ENCODE measurements at places on chromosomes 7 and 10. TPM values are rescaled to one million over a fixed set of nuclear protein-coding genes. Genes with fewer than 3 reads are reported as not detected.

DNA sequence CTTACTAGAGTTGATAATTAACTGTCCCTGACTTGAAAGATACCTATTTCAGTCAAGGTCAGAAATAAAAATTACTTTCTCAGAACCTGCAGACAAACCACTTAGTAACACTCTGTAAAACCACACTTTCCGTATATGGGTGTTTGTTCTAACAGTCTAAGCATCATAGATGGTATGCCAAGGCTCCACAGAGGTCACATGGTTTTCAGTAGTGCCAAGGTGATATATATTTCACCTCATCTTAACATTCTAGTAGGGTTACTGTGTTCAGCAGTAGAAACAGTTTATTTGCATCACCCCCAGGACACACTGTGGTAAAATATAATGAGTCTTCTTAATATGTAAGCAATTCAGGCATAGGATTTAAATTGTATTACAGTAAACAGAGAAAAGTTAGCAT is 61.5 kb downstream of the KCND2 start:
- H3K36me3 ChIP-seq, result no peaks in the 10 kb centered on the region
- H3K27ac ChIP-seq, result no peak overlapping the region
- no peaks in the 10 kb centered on the region for H3K4me1 ChIP-seq

ITGA8 gene
- under 0.01 TPM for total RNA-seq

LRRD1 gene
- total RNA-seq, result under 0.01 TPM

STOX1 gene
- total RNA-seq, result 0.18 TPM

- H3K27me3 ChIP-seq, result no peaks in the 10 kb centered on the region
- no peak overlapping the region for H3K27ac ChIP-seq
- peak; percentile 43 for DNase-seq
- H3K4me1 ChIP-seq, result no peaks in the 10 kb centered on the region
Measured at GRCh38 chr7:23864973-23865372, 155.0 kb downstream of the STK31 start.

DNA sequence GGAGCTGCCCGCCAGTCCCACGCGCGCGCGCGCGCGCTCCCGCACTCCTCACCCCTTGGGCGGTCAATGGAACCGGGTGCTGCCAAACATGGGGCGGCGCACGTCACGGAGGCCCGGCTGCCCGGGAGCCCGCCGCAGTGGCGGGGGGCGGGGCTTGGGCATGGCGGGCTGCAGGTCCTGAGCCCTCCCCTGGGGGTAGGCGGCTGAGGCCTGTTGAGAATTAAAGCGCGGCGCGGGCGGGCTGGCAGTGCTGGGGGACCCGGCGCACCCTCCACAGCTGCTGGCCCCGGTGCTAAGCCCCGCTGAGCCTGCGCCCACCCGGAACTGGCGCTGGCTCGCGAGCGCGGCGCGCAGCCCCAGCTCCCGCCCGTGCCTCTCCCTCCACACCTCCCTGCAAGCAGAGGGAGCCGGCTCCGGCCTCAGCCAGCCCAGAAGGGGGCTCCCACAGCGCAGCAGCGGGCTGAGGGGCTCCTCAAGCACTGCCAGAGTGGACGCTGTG is 634.2 kb downstream of the ANKRD7 start:
- no peaks in the 10 kb centered on the region for H3K27me3 ChIP-seq
- no peaks in the 10 kb centered on the region for H3K4me1 ChIP-seq
- H3K36me3 ChIP-seq, result no peaks in the 10 kb centered on the region
- DNase-seq, result no peak
- no peak overlapping the region for H3K27ac ChIP-seq
